Activated CD8-positive, alpha-beta memory T cell treated with anti-CD3 and anti-CD28 coated beads, Interleukin-2, amount 50 U/mL, for 4 hours (primary cell): ENCODE measurements at places on chromosomes 16 and 17.
A peak's percentile ranks its signal among the peaks of the same experiment; 100 is the strongest.

- DNase-seq = no peak
These were observed 224.9 kb downstream of the HS3ST3B1 start for GRCh38 chr17:14525551-14526455.

- DNase-seq = no peak
These were observed 79.3 kb downstream of the ABCC12 start for GRCh38 chr16:48076455-48077012.

DNA sequence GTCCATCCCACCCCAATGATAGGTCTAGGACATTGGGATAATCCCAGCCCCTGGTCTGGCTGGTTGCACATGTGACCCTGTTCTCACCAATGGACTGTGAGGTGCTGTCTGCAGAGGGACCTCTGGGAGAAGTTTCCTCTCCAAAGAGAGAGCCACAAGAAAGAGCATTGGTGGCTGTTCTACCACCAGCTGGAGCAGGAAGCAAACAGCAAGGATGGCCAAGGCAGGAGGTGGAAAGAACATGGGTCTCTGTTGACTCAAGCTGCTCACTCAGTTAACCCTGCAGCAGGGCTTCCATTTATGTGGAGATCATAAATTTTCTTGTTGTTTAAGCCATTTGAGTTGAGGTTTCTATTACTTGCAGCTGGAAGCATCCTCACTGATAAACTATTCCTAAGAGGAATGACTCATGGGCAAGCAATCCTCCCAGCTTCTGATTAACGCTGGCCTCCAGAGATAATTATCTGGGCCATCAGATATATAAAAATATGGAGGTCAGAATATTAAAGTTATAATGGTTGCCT is 52.6 kb downstream of the CYB5B start:
- no peak for DNase-seq

DNA sequence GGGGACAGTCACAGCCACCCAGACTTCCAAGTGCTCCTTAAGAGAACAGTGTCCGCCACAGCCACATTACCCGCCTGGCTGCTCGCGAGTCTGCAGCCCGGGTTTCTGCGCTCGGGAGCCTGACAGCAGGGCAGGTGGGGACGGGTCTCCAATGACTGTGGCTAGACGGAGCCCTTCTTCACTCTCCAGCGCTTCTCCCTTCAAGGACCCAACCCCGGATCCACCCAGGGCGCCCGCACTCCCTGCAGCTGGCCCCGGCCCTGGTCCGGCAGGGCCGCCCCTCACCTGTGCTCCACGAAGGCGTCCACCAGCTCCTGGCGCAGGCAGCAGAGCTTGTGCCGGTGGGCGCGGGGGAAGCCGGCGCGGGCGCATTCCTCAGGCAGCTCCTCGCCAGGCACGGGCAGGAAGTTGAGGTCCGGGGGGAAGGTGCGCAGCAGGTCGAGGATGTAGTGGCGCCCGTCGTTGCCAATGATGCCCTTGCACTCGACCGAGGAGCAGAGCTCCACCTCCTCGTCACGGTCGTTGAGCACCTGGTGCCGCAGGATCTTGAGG is 13.9 kb downstream of the CLUH start:
- no peak for DNase-seq

DNA sequence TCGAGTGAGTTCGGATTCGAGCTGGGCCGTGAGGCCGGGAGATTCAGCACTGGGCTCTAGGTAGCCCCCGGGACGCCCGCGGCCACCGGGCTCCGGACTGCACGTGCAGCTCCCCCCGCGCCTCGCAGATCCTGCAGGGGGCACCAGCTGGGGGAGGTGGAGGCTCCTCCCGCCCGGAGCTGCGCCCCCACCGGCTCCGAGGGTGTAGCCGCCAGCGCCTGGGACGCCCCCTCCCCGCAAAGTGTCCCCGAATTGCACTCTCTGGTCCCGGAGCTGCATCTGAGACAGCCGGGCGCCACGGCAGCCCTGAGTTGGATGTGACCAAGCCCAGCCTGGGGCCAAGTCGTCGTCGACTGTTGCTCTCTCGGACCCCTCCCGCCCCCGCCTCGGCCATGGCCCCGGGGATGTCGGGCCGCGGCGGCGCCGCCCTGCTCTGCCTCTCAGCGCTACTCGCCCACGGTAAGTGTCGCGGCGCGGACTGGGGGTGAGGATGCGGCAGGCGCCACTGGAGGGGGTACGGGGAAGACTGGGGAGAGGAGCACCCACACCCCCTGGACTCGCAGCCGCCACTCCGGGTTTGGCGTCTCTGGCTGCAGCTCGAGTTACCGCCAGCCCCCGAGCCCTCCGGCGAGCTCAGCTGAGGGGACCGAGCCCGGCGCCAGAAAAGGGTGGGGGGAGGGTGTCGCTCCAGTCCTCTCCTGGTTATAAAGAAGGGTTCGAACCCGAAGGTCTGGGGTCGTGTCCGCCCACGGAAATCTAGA is 1.5 kb downstream of the TMEM132E start:
- DNase-seq = no peak

GRCh38 chr17:21286909-21287702 is 2.6 kb downstream of the MAP2K3 start:
- peak; percentile 47 for DNase-seq

GRCh38 chr16:2715064-2715463 is 5.0 kb downstream of the PRSS27 start:
- DNase-seq = no peak

- DNase-seq = no peak
These were observed 22.5 kb downstream of the SLC6A2 start for GRCh38 chr16:55678161-55678821.

- DNase-seq = no peak
These were observed 435.5 kb downstream of the KCNJ2 start for GRCh38 chr17:70604854-70605253.

DNA sequence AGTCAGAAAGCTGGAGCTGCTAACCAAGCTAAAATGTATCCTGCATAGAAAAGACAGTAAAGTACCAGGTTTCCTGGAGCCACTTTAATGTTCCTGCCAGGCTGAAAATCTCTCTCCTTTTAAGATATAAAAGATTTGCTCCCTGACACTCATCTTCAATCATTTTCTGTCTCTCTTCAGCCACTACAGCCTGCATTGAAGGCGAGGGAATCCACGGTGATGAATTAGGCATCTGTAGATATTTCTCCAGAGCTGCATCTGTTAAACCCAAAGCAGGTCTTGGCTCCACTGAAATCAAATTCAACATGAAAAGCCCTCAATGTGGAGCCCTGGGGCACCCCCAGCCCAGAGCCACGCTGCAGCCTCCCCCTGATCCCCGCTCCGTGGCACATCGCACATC is 94.7 kb upstream of the CRHR1 start:
- DNase-seq = no peak

GRCh38 chr17:17805575-17805974 is 31.2 kb downstream of the SREBF1 start:
- DNase-seq = no peak

DNA sequence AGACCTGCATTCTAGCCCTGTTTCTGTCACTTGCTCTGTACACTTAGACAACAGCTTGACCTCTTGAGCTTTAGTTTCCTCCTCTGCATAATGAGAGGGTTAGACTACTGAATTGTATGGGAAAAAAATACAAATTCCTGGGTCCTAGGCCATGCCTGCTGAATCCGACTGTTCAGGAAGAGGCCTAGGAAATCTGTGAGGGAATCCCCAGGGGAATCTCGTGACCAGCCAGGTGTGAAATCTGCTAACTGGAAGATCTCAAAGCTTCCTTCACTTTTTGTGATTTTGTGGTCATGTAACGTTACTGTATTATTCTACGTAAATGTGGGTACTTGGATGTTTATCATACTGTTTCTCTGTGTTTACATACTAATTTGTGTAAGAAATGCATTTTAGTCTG is 58.2 kb downstream of the CYLD start:
- DNase-seq = no peak
